ENCODE measurements at places on chromosomes 7 and 10. TPM values are rescaled to one million over a fixed set of nuclear protein-coding genes. Genes with fewer than 3 reads are reported as not detected.
A peak's percentile ranks its signal among the peaks of the same experiment; 100 is the strongest.

Gene KCNMA1
- total RNA-seq: not detected

Gene NPSR1
- total RNA-seq: 3.0 TPM

Gene WIPF3
- total RNA-seq: 0.10 TPM

Gene TYW1B
- total RNA-seq: 2.5 TPM

Gene RABGEF1
- 23.9 TPM for total RNA-seq

Gene RBP4
- total RNA-seq: 4.5 TPM

Gene C10orf105
- total RNA-seq: 0.20 TPM

Gene EN2
- not detected for total RNA-seq

Gene SRRT
- 222 TPM for total RNA-seq

Gene CPEB3
- total RNA-seq: 0.65 TPM

GRCh38 chr7:95609277-95609971 is 13.1 kb upstream of the PDK4 start:
- peak; percentile 75 for DNase-seq

GRCh38 chr7:22435105-22435504 is 64.9 kb downstream of the STEAP1B start:
- no peak for DNase-seq

DNA sequence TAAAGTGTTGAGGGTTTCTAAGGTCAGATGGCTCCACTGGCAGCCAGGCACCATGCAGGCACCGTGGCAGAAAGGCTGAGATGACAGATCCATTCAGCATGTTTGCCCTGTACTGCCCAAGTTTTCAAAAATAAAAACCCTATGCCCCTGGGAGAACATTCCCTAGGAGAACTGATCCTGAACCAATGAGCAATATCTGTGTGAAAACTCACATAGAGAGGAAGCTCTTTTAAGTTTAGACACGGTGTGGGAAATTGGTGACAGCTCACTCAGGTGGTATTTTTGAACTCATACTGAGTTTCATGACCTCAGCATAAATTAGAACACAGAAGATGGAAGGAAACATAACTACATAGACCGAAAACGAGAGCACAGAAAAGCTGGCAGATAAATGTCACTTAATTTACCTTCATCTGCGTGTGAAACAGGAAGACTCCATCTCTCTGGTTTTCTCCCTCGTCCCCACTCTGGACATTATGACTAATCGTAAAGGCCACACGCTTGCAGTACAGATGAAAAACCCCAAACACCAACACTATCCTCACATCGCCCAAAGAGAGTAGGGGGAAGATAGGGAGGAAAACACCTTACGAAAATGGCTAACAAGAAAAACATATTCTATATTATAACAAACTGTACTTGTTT is 127.8 kb downstream of the ICA1 start:
- no peak for DNase-seq

- no peak for DNase-seq
These were observed 11.3 kb downstream of the UNCX start for GRCh38 chr7:1243964-1244416.

GRCh38 chr10:22752272-22752889 is 38.0 kb upstream of the PIP4K2A start:
- DNase-seq: no peak

DNA sequence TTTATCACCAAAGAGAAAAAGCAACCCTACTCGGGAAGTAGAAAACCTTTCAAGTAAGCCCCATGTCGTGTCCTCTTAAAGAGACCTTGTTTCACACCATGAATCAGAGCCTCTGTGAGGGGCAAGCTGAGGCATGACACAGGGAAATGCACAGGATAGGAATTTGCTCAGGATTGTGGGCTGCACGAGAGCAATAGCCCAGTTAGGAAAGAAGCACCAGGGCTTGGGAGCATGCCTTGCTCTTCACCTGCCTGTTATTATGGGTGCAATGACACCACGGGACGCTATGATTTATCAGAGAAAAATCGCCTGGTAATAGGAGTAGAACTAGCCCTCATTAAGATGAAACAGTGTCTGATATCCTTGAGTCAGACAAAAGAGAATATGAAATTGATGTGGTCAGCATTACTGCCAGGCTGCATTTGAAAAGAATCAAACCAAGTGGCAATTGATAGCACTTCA is 562.9 kb upstream of the NRP1 start:
- DNase-seq: no peak

DNA sequence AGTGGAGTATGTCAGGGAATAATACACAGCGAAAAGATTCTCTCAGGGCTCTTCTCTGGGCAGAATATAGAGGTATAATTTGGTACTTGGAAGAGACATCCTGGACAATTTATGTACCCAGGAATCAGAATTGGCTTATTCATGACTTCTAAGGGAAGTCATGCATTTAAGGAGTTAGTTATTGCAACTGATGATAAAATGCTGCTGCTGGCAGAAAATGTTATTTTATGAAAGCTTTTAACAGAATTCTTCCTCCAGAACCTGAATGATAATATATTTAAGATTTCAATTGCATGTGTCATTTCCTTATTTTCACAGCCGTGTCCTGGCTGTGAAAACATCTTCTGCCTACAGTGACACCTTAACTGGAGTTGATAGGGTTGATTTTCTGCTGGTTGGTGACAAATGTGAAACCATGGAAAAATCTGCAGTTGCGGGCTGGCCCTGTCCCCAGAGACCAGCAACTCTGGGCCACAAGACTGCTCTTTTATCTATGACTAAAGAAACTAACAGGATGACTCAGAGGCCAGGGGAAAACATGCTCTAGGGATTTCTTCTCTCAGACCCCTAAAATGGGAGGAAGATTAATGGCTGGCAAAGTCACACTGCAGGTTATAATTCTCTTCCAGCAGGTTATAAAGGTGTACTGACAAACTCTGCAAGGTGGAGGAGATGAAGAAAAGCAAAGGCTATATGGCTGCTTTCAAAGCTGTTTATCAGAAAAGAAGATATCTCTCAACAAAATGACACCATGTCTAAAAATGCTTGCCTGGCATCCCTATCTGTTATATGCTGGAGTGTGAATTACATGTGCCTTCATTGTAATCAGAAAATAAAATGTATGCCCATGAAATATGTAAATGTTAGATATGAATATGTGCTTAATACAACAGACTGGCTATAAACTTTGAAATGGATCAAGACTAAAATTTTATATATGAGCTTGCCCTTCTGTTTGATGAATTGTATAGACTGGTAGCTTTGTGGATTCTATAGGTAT is 12.1 kb upstream of the TRUB1 start:
- no peak for DNase-seq

- DNase-seq: peak; percentile 44
These were observed 2.0 kb upstream of the GTPBP4 start for GRCh38 chr10:986137-986825.

- DNase-seq: no peak
These were observed 865.4 kb downstream of the CCSER2 start for GRCh38 chr10:85193796-85194195.

GRCh38 chr10:30081182-30081581 is 21.8 kb upstream of the JCAD start:
- no peak for DNase-seq

GRCh38 chr7:133654547-133654946 is 401.7 kb downstream of the EXOC4 start:
- DNase-seq: no peak

DNA sequence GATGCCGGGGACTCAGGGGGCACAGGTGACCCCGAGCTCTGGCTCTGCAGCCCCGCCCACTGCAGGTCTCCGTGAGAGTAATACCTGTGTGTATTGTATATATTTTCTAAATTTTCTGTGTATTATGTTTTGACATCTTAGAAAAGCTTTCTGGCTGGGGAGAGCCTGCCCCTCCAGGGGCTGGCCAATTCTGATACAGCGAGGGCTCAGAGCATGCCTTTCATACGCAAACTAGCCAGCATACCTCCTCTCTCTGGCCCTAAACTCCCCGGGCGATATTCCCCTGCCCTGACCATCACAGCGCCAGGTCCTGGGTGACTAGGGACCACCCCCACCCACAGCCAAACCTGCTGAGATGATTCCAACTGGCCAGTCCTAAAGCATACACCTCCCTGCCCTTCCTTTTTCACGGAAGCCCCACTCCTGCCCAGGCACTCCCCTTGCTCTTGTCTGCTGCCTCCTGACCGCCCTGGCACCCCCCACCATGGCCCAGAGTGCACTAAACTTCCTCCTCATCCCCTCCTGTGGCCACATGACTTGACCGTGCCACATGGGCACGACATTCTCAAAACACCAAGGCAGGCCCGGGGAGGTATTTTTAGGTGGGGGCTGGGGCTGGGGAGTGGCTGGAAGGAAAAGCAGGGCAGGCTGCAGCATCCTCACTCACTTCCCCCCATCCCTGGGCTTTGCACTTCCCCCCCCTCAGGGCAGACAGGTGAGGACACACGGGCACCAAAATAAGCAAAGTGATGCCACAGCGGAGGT is 61.5 kb downstream of the INSIG1 start:
- no peak for DNase-seq

GRCh38 chr7:114864278-114864677 is 57.6 kb upstream of the MDFIC start:
- DNase-seq: peak; percentile 43

DNA sequence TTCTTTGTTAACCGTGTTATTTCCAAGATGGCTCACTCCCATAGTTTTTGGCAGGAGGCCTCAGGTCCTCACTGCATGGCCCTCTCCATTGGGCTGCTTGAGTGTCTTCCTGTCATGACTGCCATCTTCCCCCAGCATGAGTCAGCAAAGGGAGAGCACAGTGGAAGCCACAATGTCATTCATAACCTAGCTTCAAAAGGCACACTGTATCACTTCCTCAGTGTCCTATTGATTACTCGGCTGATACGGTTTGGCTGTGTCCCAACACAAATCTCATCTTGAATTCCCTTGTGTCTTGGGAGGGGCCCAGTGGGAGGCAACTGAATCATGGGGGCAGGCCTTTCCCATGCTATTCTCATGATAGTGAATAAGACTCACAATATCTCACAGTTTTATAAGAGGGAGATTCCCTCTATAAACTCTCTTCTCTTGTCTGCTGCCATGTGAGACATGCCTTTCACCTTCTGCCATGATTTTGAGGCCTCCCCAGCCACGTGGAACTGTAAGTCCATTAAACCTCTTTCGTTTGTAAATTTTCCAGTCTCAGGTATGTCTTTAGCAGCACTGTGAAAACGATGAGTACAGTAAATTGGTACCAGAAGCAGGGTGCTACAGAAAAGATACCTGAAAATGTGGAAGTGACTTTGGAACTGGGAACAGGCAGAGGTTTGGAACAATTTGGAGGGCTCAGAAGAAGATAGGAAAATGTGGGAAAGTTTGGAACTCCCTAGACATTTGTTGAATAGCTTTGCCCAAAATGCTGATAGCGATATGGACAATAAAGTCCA is 106.5 kb downstream of the PRLHR start:
- DNase-seq: no peak

DNA sequence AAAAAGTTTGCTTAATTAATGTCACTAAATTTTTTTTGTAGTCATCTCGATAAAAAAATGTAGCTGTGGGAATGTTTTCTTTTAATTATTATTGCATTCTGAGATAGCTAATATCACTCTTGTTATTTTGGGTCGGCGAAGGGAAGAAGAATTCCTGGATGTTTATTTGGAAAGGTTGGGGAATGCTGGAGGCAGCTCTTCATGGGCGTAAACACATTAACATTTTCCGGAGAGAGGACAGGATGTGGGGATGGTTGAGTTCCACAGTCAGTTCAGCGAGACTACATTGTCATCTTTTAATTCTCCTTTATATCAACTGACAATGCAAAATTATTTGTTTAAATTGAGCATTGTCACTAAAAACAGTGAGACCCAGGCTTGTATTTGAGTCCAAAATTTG is 72.5 kb downstream of the RAMP3 start:
- no peak for DNase-seq

GRCh38 chr7:149670288-149670687 is 103.1 kb downstream of the ZNF467 start:
- no peak for DNase-seq

- no peak for DNase-seq
These were observed 53.7 kb downstream of the ADCY1 start for GRCh38 chr7:45627691-45628456.

- no peak for DNase-seq
These were observed 63.3 kb downstream of the GSAP start for GRCh38 chr7:77352665-77353406.

DNA sequence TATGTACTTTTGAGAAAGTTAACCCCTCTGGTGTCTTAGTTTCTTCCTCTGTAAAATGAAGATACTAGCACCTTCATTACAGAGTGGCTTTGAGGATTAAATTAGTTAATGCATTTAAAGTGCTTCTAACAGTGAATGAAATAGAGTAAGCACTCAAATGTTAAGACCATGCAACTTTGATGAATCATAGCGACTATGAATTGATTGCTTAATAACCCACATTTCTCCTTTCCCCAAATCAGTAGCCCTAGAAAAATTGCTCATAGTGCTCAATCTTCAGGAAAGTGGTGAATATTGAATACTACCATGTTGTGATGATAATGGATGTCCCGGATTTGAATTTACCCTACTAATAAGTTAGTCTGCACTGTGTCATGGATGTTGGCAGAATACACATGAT is 48.1 kb downstream of the CD36 start:
- DNase-seq: no peak
